Non-pigmented ciliary epithelial cell (primary cell): ENCODE measurements at places on chromosomes 13 and 19.

GRCh38 chr19:18785179-18786124 lies 5.7 kb downstream of the COMP start:
- DNase-seq: no peak

DNA sequence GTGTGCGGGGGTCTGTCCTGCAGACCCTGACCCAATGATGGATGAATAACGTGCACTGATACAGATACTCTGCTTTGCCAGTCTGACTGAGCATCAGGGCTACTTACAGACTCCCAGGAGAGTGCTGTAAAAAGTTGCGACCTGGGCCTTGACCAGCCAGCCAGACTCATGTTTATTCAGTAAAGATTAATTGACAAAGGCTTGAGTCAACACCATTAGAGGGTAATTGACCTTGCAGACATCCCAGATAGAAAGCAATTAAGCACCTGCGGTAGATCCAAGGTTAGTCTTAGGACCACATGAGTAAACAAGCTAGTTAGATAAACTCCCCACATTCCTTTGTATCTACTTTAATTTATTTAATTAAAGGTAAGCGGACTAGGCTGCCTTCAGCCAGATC lies 10.4 kb downstream of the NUDT19 start:
- DNase-seq: no peak

DNA sequence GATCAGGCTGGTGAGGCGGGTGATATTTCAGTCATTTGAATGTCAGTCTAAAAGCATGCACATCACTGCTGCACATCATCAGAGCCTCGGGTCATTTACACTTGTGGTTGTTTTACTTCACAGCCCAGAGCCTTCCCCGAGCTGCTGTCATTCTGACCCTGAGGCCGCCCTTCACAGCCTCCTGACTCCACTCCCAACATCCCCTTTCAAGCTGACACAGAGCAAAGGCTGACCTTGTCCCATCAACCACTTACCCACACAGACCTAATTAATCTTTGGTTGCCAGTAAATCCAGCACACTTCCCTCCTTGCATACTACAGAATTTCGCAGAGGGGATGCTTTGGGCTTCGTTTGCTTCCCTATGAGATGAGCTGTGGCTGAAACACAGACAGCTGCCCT lies 528.1 kb downstream of the DIAPH3 start:
- DNase-seq: no peak

DNA sequence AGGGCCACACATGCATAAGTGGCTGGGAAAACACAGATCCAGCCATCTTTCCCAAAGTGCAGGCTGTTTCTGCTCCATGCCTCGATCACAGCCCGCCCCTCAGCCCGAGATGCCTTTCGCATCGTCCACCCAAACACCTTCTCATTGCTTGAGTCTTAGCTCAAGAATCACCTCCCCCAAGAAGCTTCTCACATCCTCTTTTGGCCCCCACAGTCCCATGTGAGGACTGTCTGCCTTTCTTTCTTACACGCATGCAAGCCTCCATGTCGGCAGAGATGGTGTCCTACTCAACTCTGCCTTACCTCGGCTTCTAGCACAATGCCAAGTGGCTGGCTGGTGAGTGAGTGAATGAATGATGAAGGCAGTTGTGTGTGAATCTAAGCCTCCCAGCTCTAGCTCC lies 18.1 kb upstream of the GSX1 start:
- DNase-seq: no peak

DNA sequence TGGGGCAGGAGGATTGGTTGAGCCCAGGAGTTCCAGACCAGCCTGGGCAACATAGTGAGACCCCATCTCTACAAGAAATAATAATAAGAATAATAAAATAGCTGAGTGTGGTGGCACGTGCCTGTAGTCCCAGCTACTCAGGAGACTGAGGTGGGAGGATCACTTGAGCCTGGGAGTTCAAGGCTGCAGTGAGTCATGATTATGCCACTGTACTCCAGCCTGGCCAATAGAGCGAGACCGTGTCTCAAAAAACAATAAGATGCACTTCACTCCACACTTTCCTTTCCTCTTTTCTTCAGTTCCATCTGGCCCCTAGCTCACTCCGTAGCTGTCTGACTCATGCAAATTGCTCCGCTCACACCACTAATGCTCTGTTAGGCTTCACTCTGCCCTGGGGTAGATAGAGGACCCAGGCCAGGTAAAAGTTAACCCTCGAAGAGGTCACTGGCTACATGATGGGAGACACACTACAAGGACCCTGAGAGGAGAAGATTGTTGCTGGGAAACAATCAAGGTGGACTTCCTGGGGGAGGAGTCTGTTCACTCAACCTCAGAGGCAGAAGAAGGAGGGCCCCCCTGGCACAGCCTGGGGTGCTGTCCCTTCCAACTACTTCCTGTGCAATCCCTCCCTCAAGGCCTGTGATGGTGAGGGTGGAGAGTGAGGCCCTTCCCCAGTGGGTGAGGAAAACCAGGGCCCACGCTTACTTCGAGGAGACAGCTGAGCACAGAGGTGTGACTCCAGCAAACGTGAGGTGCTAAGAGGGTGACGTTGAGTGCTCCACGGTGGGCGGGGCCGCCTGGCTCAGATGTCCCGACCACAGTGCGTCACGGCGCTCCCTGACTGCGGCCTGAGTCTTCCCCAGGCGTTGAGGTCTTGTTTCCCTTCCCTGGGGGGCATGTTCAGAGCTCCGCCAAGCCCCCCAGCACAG lies 8.8 kb upstream of the TNFSF9 start:
- DNase-seq: no peak

DNA sequence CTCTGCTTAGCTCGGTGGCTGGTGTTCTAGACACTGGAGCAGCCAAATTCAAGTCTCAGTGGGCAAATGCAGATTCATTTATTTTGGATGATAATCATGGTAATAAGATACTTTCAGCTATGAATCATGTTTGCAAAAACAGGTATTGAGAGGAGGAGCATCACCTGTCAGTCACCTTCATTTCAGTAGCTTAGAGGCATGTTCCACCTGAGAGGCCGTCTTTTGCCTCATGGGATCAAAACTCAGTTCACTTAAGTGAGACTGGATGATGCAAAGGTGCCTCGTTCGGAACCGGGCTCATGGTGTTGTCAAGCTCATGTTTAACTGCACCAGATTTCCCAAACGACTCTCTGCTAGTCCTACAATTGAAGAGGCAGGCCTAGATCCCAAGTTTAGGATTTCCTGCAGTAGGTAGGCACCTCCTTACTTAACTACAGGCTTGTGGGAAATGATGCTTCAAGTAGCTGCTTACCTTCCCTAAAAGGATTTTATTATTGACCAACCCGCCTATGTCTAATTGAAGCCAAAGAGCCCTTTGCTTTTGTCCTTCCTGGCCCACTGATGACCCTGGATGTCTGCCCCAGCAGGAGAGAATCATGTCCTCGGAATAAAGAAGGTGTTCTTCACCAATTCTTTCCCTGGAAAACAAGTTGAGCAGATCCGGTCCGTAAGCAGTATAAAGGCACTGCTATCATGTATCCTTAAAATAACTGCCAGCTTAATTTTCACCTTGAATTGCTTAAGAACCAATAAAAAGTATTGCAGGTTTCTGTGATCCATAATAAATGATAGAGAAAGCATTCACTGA lies 60.0 kb downstream of the ZAR1L start:
- DNase-seq: no peak

DNA sequence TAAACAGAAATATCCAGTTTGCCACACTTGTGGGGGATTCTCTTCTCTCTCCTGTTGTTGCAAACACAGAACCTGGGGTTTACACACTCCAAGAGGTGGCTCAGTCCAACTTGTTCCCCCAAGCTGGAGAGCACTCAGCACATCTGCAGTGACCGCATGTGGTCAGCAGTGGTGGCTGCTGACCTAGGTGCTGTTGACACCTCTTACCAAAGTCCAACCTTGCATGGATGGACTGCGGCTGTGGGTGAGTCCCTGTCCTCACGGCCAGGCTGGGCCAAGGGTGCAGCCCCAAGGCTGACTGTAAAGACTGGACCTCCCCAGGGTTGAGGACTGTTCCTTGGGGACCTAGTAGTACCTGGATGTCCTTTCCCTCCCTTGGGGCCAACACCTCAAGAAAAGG lies 6.1 kb downstream of the LRFN3 start:
- DNase-seq: no peak

DNA sequence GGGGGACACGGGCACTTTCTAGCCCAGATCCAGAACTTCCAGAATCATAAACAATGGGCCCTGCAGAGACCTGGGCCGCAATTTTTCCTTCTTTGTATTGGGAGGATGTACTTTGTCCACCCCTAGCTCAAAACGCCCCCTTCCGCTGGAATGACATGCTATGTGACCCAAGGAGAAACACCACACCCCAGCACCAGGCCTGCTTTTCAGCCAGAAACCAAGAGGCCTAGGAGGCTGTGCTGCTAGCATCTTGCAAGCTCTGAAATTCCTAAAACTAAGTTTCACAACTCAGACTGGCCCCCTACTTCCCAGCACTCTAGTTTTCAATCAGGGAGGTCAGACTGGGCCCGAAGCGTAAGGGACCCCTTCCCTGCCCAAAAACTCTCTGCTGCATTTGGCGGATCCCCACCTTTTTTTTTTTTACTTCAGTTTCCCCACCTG lies 538 bp downstream of the LSM4 start:
- DNase-seq: no peak

DNA sequence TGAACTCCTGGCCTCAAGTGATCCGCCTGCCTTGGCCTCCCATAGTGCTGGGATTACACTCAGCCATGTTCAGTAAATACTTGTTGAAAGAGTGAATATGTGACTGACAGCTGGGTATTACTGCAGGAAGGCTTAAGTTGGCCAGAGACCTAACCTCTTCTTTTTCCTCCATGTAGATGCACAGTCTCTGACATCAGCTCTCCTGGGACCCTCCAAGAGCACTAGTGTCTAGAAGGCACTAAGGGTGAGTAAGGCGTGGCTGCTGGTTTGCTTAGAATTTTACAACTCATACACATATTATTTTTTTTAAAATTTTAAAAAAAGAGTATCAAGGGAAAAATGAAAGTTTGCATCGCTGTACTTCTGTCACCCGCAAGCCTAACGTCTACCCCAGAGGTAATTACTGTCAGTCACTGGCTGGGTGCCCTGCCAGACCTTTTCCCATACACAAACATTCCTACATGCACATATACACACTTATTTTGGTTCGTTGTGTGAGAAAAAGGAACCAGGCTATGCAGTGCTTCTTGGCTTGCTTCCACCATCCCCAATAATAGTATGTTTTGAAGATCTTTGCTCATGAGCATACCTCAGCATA lies 122.0 kb downstream of the SIPA1L3 start:
- DNase-seq: no peak

DNA sequence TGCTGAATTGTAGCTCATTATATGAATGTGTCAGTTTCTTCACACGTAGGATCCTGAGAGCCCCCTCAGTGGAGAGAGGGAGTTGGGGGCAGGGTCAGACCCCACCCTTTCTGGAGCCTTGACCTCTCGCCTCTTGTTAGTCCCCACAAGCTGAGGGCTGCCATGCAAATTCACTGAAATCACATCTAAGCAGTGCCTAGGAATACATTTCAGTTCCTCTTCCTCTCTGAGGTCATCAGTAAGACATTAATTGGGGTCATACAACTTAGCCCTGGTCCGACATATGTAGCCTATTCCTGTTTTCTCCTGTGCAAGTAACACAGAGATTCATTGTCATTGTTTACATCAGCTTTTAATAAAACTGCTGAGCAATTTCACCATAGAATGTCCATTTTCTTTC lies 30.0 kb downstream of the MYO9B start:
- DNase-seq: no peak

DNA sequence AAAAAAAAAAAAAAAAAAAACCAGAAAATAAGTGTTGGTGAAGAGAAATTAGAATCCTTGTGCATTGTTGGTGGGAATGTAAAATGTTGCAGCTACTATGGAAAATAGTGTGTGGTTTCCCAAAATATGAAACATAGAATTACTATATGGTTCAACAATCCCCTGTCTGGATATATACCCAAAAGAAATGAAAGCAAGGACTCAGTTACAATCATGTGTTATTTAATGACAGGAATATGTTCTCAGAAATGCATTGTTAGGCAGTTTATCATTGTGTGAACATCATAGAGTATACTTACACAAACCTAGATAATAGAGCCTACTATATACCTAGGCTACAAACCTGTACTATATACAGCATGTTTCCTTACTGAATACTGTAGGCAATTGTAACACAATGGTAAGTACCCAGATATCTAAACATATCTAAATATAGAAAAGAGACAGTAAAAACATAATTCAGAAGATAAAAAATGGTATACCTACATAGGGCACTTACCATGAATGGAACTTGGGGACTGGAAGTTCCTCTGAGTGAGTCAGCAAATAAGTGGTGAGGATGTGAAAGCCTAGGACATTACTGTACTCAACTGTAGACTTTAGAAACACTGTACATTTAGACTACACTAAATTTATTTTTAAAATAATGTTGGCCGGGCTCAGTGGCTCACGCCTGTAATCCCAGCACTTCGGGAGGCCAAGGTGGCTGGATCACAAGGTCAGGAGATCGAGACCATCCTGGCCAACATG lies 25.7 kb upstream of the SLC7A1 start:
- peak; percentile 20 for DNase-seq

GRCh38 chr19:16497042-16497441 lies 848 bp downstream of the C19orf44 start:
- DNase-seq: no peak

GRCh38 chr19:15555759-15556633 lies 47.7 kb downstream of the CYP4F22 start:
- peak; percentile 75 for DNase-seq
